ENCODE measurements at places on chromosomes 5 and 9.
A peak's percentile ranks its signal among the peaks of the same experiment; 100 is the strongest.

GRCh38 chr5:139746691-139747582 lies 48.7 kb upstream of the PSD2 start:
- no peak for DNase-seq

GRCh38 chr9:134971196-134971595 lies 53.5 kb upstream of the FCN1 start:
- no peak for DNase-seq

GRCh38 chr9:120654272-120654671 lies 60.0 kb downstream of the MEGF9 start:
- no peak for DNase-seq

- no peak for DNase-seq
Measured at GRCh38 chr5:75756981-75757380, 39.7 kb upstream of the POC5 start.

GRCh38 chr9:87554976-87555375 lies 57.3 kb downstream of the DAPK1 start:
- DNase-seq = no peak

GRCh38 chr5:135721548-135722090 lies 112.8 kb upstream of the SLC25A48 start:
- DNase-seq = no peak

DNA sequence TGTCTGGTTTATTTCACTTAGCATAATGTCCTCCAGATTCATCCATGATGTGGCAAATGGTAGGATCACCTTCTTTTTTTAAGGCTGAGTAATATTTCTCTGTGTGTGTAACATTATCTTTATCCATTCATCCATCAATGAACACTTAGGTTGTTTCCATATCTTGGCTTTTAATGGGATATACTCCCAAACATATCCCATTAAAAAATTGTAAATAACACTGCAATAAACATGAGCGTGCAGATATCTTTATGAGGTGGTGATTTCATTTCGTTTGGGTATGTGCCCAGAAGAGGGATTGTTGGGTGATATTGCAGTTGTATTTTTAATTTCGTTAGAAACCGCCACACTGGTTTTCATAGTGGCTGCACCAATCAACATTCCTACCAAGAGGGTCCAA lies 36.2 kb upstream of the UGCG start:
- no peak for DNase-seq

DNA sequence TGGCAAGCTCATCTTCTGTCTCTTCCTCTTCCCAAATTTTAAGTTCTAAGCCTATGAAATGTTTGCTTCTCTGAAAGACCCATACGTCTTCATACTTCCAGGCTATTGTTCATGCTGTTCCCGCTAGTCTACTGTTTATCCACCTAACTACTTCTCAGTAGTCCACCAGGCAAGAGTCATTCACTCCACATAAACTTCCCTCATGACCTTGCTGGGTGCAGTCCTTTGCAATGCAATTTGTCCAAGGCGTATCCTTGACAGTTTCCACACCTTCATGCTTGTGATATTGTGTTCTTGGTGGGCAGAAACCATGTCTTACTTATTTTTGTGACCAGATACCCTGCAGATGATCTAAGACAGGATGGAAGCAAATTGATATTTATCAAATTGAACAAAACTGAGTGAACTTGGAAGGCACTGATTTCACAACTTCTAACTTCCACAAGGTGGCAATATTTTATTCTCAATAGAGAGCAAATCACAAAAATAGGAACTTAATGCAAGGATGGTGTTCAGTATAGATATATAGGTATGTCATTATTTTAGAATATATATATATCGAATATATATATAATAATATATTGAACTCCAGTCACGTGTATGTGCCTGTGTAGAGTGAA lies 30.3 kb downstream of the TYRP1 start:
- DNase-seq = no peak

DNA sequence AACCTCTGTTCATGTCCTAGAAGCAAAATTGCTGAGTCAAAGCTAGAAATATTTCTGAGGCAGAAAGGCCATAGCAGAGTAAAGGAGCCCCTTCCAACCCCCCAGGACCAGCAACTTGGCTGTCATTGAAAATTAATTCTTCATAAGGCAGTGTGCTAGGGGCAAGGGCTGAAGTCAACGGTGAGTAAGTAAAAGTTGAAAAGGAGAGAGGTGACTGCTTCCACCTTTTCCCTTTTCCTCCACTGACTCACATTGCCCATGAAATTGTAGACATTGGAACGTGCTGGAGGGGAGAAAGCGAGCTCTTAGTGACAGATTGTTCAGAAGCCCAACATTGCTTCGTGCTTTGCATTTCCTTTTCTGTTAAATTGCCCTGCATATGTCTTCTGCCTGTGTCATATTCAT lies 19.1 kb downstream of the GLRA1 start:
- DNase-seq = no peak

DNA sequence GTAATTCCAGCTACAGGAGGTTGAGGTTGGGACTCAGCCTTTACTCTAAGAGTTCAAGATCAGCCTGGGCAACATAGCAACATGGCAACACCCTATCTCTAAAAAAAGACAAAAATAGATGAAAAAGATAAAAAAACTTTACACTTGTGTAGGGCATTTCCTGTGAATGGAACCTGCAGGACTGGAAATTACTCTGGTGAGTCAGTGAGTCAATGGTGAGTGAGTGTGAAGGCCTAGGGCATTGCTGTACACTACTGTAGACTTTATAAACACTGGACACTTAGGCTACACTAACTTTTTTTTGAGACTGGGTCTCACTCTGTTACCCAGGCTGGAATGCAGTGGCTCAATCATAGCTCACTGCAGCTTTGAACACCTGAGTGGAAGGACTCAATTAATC lies 19.5 kb upstream of the ARSI start:
- DNase-seq = no peak

- no peak for DNase-seq
Measured at GRCh38 chr5:93274291-93274690, 306.7 kb downstream of the NR2F1-AS1 start.

DNA sequence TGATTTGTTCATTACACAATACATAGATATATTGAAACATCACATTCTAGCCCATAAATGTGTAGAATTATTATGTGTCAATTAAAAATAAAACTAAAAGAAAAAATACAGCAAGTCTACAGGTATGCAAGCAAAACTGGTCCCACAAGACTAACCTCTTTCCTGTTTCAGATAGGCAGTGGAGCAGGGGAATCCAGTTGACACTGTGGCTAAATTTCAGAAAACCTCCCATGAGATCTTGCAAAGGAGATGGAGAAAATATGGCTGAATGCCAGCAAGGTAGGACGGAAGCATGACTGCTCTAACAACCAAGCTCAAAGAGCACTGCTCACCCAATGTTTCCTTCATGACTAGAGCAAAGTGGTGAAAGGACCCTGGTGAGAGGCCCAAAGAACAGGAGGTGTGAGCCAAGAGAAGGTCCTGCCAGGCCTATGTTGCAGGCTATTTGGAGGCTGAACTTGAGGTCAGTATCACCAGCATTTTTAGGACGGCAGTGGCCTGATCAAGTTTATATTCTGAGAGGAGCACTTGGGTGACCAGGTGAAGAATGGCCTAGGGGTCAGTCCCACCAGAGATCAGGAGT lies 1.1 kb upstream of the SH3TC2 start:
- DNase-seq = no peak

DNA sequence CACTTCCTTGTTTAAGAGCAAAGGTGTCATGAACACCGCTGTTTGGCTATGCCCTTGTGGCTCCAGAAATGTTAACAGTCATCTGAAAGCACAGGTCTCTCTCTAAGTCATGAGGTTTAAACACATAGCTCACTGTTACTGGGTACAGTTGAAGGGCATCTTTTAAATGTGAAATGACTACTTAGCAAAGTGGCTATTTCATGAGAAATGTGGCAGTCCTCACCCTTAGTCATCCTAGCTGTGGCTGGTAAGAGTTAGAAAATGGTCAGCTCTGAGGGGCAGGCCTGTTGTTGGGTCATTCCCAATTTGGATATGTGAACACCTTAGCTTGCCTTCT lies 24.2 kb upstream of the TMEM171 start:
- no peak for DNase-seq

DNA sequence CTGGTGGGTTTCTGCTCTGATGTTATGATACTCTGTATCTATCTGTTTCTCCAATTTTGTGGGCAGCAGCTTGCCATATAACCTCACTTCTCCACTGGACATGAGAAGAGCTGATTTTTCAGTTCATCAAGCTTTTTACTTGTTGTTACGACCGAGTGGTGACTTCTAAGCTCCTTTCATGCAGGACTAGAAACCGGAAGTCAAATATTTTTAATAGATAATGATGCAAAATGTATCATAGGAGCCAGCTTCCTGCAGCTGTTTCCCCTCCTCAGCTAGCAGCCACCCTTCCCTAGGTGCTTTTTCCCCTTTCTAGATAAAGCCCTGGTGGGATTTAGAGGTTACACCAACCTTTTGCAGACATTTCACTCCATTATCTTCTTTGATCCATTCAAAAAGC lies 17.0 kb upstream of the ADAM19 start:
- no peak for DNase-seq

DNA sequence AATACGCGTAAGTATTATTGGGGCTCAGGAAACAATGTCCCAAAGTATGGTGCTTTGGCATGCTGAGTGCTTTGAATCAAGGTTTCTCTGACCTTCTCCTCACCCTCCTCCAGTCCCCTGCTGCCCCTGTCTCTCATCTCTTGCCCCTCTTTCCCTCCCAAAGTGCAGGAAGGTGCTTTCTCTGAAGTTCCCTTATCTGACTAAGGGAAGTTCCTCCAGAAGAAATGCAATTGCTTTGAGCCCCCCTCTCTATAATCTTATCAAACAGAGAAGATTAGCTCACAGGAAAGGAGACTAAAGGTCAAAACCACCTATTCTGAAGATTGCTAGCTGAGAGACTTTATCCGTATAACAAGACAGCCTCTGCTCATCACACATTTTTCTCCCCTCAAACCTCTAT lies 288.1 kb downstream of the ARL15 start:
- DNase-seq = no peak

DNA sequence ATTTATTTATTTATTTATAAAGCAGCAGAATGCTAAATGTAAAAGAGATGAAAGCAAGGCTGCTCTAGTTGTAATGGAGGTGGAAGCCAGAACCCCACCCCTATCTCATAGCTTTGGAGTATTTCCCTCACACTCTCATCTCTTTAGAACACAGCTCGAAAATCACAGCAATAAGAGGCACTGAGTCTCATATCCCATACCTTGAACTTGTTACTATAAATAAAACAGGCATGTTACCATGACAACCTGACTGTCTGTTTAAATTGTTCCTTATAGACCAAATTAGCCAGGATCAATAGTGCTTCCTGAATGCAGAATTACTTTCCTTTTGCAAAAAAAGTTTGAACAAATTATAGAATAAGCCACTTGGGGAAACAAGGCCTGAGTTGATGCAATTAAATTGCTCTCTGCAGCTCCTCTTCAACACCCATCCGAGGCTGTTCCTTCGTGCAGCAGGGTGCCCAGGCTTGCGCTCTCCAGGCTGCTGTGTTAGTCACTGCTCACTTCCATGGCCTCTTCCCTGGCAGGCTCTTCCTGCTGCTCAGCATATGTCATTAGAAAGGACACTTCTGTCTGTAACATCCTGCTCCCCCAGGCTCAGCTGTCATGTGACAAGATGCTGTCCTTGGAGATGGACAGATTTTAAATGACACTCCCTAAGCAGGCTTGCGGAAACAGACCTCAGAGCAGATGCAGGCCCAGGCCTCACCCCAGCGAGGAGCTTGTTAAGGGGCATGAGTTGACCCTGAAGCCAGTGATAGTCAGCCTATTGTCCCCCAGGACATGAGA lies 120.2 kb downstream of the CARTPT start:
- DNase-seq = no peak

GRCh38 chr5:137699336-137700281 lies 36.3 kb downstream of the KLHL3 start:
- no peak for DNase-seq

DNA sequence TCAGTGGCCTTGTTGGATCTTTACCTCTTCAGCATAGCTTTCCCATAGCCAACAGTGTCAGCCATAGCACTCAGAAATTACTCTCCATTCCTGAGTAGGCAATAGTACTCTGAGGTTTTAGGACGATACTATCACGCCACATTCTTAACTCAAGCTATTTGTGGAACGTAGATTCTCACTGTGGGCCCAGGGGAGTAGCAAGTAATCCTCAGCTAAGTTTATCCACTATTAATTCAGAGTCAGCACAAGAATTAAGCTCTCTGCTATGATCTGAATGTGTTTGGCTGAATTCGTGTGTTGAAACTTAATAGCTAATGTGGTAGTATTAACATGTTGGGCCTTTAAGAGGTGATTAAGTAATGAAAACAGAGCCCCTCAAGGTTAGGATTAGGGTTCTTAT lies 858.8 kb upstream of the NUDT12 start:
- no peak for DNase-seq

- DNase-seq = no peak
Measured at GRCh38 chr9:87753313-87753712, 27.4 kb downstream of the CTSL start.

- peak; percentile 70 for DNase-seq
Measured at GRCh38 chr5:171667341-171668096, 118.1 kb upstream of the SMIM23 start.

DNA sequence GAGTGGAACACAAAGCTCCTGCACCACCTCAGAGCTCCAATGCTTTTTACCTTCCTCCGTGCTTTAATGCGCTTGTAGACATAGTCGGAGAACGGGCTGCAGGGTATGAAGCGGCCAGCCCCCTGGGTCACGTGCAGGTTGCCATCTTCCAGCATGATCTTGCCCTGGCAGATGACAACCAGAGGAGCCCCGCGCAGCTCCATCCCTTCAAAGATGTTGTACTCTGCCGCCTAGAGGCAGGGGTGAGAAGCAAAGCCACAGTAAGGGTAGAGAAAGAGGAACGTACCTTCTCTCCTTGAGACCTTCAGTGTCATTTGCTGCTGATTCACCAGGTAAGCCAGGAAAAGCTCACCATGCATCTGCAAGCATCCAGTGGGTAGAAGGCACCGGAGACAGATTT lies 112.3 kb downstream of the DPYSL3 start:
- no peak for DNase-seq

DNA sequence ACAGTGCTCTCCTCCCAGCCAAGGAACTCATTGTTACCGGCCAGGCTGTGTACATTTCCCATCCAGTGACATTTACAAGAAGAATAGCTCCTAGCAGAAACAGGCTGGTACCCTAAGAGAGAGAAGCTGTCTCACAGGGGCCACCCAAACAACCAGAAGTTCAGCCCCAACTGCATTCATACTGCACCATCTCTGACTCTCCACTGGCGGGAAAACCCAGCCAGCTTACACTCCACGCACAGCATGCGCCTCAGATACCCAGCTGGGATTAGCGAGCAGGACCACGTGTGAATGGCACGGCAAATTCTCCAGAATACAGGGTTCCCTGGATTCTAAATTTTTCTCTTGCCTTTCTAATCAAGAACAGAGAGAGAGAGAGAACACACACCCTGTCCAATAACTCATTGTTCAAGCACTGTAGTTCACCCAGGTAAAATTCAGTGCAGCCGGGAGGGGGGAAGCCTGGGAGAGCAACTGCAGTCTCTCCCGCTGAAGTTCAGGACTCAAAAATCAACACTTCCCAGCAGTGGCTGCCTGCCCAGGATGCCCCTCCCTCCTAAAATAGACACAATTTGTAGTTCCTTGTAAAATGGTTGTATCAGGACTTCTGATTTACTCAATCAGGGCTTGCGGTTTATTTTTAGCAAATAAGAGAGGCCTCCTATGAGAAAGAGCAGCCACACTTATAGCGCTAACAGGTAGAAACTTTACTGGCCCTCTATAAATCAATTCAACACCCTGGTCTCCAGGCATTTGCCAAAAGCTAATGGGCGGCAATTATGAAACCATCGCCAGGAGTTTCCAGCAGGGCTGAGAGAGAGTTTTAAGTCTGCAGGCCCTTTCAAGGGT lies 2.2 kb downstream of the COL23A1 start:
- DNase-seq = no peak

Measured in AG04450 (cell line).